A549 treated with DMSO at 1 μM for 4 hours (cell line): ENCODE measurements at places on chromosomes 7 and 10. TPM values are rescaled to one million over a fixed set of nuclear protein-coding genes. Genes with fewer than 3 reads are reported as not detected.

Gene SMO
- 14.3 to 20.2 TPM (median 16.5 TPM) in 5 replicates for total RNA-seq

Gene PNLIPRP3
- total RNA-seq, result 0.03 TPM in 1 of 5 replicates, not detected in the others

Gene LDB3
- total RNA-seq, result 0.02 to 0.08 TPM (median 0.06 TPM) in 5 replicates

Gene CLRN3
- total RNA-seq, result not detected in 5 replicates

Gene NEURL1
- 0.20 to 0.43 TPM (median 0.31 TPM) in 5 replicates for total RNA-seq

Gene BTBD16
- total RNA-seq, result 0.44 to 1.5 TPM (median 0.59 TPM) in 5 replicates

Gene JAKMIP3
- 1.6 to 2.0 TPM (median 1.9 TPM) in 5 replicates for total RNA-seq

Gene CYP3A4
- not detected in 5 replicates for total RNA-seq

Gene IDI2
- 0.06 to 0.17 TPM in 2 of 5 replicates, not detected in the others for total RNA-seq

Gene ERCC6
- total RNA-seq, result 5.7 to 6.3 TPM (median 5.9 TPM) in 5 replicates

Gene GPER1
- total RNA-seq, result 0.64 to 1.1 TPM (median 0.79 TPM) in 5 replicates

Gene PRSS2
- not detected in 5 replicates for total RNA-seq

Gene GARS1
- 140 to 158 TPM (median 154 TPM) in 5 replicates for total RNA-seq

Gene HPS1
- total RNA-seq, result 28.2 to 35.6 TPM (median 34.6 TPM) in 5 replicates

Gene TRIL
- total RNA-seq, result not detected in 5 replicates

Gene PNPLA8
- total RNA-seq, result 13.5 to 18.9 TPM (median 15.9 TPM) in 5 replicates

Gene CUBN
- total RNA-seq, result 0.11 to 0.25 TPM (median 0.14 TPM) in 4 of 5 replicates, not detected in the other

Gene CDHR3
- total RNA-seq, result 4.5 to 5.9 TPM (median 5.6 TPM) in 5 replicates

Gene SCIN
- 0.36 to 0.70 TPM (median 0.45 TPM) in 5 replicates for total RNA-seq

Gene RELN
- total RNA-seq, result 0.03 to 0.13 TPM in 2 of 5 replicates, not detected in the others

Gene LEP
- total RNA-seq, result not detected in 5 replicates

Gene ASB15
- not detected in 5 replicates for total RNA-seq

Gene DNA2
- total RNA-seq, result 8.7 to 12.6 TPM (median 11.8 TPM) in 5 replicates

Gene LBX1
- not detected in 5 replicates for total RNA-seq

Gene ALOX5
- total RNA-seq, result 0.13 to 0.66 TPM (median 0.28 TPM) in 5 replicates

Gene SLC16A9
- total RNA-seq, result 0.07 to 0.17 TPM (median 0.14 TPM) in 5 replicates

Gene PCDH15
- total RNA-seq, result not detected in 5 replicates

Gene SPDYE16
- 0.10 TPM in 1 of 5 replicates, not detected in the others for total RNA-seq

Gene SBDS
- total RNA-seq, result 98.9 to 116 TPM (median 107 TPM) in 5 replicates

Gene COL13A1
- 0.16 to 0.62 TPM (median 0.33 TPM) in 5 replicates for total RNA-seq

Gene CALY
- 0.15 to 0.66 TPM (median 0.57 TPM) in 5 replicates for total RNA-seq

Gene MINDY4
- total RNA-seq, result 2.6 to 3.5 TPM (median 3.2 TPM) in 5 replicates

Gene OR2A42
- total RNA-seq, result not detected in 5 replicates

Gene ADD3
- 4.6 to 12.3 TPM (median 6.3 TPM) in 5 replicates for total RNA-seq

Gene MSRB2
- 13.0 to 16.8 TPM (median 15.2 TPM) in 5 replicates for total RNA-seq

Gene PALS2
- total RNA-seq, result 19.5 to 76.1 TPM (median 29.4 TPM) in 5 replicates

Gene PLPP4
- 0.13 TPM in 1 of 5 replicates, not detected in the others for total RNA-seq

Gene DOCK1
- 20.1 to 27.8 TPM (median 27.3 TPM) in 5 replicates for total RNA-seq

Gene NPY4R2
- 16.0 to 32.4 TPM (median 27.0 TPM) in 5 replicates for total RNA-seq

Gene ZNF239
- total RNA-seq, result 2.3 to 3.1 TPM (median 2.5 TPM) in 5 replicates

Gene SPAM1
- total RNA-seq, result not detected in 5 replicates

Gene ATOH7
- 0.19 to 0.44 TPM (median 0.26 TPM) in 5 replicates for total RNA-seq

Gene TMEM229A
- not detected in 5 replicates for total RNA-seq

Gene SKIDA1
- 1.3 to 1.9 TPM (median 1.6 TPM) in 5 replicates for total RNA-seq

Gene OLAH
- not detected in 5 replicates for total RNA-seq

Gene MACC1
- total RNA-seq, result not detected in 5 replicates

Gene LIPF
- total RNA-seq, result not detected in 5 replicates
